ENCODE measurements at places on chromosomes 12 and 14. TPM values are rescaled to one million over a fixed set of nuclear protein-coding genes. Genes with fewer than 3 reads are reported as not detected.
A peak's percentile ranks its signal among the peaks of the same experiment; 100 is the strongest.

Gene CLEC4D
- total RNA-seq = not detected

Gene LPCAT3
- 23.6 TPM for total RNA-seq

Gene TROAP
- total RNA-seq = 2.5 TPM

Gene CCDC60
- not detected for total RNA-seq

DNA sequence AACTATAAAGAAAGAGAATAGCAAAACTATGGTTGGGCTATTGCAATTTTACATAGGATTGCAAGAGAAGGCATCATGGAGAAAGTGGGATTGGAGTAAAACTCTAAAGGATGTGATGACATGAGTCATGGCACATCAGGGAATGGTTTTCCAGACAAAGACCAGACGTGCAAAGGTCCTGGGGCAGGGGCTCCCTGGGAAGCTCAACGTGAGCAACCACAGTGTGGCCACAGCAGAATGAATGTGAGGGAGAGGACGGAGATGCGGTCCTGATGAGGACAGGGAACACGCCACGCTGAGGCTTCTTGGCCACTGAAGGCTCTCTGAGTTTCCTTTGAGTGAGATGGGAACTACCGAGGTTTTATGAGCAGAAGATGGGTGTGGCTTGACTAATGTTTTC lies 38.2 kb downstream of the FZD10 start:
- no peak for DNase-seq

- DNase-seq = no peak
These were observed 5.7 kb upstream of the VDR start for GRCh38 chr12:47910486-47910885.

DNA sequence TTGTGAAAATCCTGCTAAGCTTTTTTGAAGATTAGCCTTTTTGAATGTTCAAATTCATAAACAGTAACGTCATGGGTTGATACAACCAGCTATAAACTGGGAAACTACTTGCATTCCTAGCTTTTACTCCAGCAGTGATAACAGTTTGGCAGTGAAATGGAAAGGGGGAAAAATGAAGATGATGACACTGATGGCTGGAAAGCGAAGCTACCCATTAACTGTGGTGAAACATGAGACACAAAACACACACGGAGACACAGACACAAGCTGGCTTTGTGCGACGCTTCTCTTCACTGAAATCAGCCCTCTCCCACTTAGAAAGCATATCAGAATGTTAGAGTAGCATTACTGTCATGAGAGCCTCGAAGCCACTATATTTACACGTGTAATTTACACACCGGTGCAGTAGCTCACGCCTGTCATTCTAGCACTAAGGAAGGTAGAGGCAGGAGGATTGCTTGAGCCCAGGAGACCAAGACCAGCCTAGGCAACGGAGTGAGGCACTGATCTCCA lies 15.7 kb downstream of the VPS37B start:
- peak; percentile 80 for DNase-seq

DNA sequence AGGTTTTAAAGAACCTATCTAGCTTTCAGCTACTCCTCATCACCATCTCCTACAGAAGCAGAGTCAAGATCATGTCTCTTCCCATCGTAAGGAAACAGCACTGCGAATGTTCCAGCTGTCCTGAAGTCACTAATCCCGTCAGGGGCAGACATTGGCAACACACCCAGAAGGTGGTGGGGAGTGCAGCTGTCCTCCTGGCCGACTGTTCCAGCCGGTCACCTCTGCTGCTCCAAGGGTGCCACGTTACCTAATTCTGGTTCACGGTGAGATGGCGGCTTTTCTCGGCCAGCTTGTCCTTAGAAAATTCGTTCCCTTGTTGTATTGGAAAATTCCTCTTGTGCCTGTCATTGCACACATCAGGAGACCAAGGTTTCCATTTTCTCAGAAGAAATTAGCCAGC lies 196.2 kb downstream of the ZFP36L1 start:
- DNase-seq = no peak

GRCh38 chr14:74804219-74804825 lies 41.2 kb downstream of the YLPM1 start:
- peak; percentile 79 for DNase-seq

GRCh38 chr12:47746523-47746922 lies 12.2 kb downstream of the RAPGEF3 start:
- DNase-seq = peak; percentile 78

Data from osteoblast (primary cell).